ENCODE measurements at places on chromosomes 2 and 18. TPM values are rescaled to one million over a fixed set of nuclear protein-coding genes. Genes with fewer than 3 reads are reported as not detected.

Gene DSG4
- not detected for total RNA-seq

Gene LYPD6B
- total RNA-seq = not detected

DNA sequence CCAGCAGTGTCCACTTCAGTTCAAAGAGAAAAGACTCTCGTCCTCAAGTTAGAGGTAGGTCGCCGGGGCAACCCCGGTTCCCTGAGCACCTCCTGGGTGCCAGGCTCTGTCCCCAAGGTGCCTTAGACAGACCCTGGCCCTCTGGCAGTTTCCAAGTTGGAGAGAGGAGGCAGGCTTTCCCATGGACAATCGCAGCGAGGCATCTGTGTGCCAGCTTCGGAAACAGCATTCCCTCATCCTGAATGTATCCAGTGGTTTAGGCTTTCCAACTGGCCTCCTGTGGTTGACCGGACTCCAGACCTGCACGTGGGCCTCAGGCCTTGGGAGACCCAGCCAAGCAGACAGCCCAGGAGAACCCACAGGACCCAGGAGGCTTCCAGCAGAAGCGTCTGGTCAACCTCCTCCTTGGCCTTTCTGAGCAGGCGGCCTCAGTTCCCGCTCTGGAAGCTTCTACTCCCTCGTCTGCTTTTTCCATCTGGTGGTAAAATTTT, 70.3 kb downstream of the KCNF1 start:
- no peak overlapping the region for H3K27ac ChIP-seq
- no peak overlapping the region for H3K4me3 ChIP-seq
- H3K4me1 ChIP-seq = peaks cover 2% of the 10 kb centered on the region
- H3K36me3 ChIP-seq = no peaks in the 10 kb centered on the region

GRCh38 chr2:199443589-199444130, 14.1 kb downstream of the SATB2 start:
- no peaks in the 10 kb centered on the region for H3K4me1 ChIP-seq
- no peaks in the 10 kb centered on the region for H3K36me3 ChIP-seq
- no peak for DNase-seq

DNA sequence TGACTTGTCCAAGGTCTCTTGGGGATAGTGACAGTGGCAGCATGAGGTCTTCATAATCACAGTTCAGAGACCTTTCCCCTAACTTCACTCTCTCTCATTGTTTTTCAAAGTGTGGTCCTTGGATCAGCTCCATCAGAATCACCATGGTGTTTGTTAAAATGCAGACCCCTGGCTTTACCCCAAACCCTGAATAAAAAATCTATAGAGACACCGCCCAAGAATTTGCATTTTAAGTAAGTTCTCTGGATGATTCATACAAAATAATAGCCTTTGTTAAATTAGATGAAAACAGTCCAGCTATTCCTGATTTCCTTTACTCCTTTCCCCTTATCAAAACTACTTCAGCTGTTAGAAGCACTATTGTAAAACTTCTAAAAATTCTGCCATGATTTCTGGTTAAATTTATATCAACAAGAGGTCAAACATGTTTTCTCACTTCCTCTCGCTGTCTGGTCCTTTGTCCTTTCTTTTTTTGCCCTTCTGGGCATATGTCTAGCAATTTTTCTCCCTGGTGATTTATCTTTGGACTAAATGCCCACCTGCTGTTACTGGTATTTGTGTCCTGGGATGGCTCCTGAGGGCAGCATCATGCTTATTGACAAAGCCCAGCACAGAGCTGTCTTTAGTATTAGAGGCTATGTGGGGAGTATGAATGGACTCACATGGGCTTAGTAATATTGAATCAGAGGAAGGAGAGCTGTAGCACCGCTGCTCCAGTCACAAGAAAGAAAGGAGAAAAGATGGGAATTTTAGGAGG, 63.4 kb downstream of the LHCGR start:
- no peak for DNase-seq
- no peak overlapping the region for H3K4me3 ChIP-seq
- no peaks in the 10 kb centered on the region for H3K4me1 ChIP-seq
- no peaks in the 10 kb centered on the region for H3K36me3 ChIP-seq
- no peak overlapping the region for H3K27ac ChIP-seq

Measured in activated naive CD4-positive, alpha-beta T cell treated with anti-CD3 and anti-CD28 coated beads for 36 hours (primary cell).